ENCODE measurements at places on chromosomes 3 and 15.

DNA sequence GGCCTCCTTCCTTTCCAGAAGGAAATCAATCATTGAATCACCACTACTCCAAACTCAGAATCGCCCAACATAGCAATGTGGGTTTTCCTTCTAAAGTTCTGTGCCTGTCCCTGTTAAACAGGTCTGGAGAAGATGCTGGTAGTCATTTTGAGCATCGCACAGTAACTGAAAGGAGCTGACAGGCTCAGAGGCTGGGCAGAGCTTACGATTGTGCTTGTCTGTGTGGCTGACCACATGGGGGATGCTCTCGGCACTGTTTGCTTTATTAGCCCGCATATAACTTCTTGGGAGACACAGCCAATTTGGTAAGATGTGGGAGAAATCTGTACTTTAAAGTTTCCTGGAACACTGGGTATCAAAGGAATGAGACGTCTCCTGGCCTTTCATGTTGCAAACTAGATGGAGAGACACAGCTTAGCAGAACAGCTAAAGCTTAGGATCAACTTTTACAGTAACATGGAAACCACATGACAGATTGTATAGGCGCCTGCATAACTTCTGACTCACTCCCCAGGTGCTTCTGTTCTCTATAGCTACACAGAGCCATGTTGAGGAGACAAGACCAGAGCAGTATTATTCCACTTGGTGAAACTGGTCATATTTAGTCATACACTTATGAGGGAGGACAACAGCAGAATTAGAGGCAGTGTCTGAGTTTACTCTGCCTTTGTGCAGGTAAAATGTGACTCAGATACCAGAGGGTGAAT is 374.1 kb downstream of the RORA start:
- DNase-seq, result no peak

DNA sequence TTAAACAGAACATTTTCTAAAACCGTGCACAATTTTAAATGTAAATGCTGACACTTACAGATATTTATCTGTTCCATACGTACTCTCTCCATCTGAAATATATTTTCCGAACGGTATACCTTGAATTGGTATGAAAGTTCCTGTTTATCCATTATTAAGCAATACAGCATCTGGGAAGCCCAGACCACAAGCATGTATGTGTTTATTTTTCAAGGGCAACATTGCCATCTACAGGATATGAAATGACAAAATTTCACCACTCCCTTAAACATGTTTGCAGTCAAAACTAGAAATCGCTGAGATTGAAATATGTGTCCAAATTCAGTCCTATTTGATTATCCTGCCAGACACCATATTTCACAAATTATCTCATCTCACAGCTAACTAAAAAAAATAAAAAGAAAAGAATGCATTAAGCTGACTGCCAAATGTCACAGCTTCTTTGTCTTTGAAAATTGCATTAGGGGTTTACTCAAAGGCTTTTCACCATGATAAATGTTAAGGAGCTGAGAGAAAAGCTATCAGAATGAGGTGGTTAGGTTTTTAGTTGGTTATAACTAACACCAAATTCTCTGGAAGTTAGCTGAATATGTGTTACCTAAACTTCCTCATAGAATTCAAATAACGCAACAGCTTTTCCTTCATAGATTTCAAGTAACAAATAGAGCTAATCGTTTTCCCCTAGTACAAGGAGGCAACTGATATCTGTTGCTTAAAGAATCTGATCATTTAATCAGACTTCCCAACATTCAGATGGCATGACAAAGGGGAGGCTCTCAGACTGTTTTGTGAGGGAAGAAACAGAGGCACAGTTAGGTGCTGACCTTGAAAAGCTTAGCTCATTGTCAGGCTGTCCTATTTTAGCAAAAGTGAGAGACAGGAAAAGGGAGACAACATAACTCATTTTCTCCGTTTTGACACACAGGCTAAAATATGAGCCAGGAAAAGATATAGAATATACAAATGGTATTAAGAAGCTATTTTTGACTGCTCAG is 533.1 kb downstream of the TBL1XR1 start:
- peak; percentile 22 for DNase-seq

DNA sequence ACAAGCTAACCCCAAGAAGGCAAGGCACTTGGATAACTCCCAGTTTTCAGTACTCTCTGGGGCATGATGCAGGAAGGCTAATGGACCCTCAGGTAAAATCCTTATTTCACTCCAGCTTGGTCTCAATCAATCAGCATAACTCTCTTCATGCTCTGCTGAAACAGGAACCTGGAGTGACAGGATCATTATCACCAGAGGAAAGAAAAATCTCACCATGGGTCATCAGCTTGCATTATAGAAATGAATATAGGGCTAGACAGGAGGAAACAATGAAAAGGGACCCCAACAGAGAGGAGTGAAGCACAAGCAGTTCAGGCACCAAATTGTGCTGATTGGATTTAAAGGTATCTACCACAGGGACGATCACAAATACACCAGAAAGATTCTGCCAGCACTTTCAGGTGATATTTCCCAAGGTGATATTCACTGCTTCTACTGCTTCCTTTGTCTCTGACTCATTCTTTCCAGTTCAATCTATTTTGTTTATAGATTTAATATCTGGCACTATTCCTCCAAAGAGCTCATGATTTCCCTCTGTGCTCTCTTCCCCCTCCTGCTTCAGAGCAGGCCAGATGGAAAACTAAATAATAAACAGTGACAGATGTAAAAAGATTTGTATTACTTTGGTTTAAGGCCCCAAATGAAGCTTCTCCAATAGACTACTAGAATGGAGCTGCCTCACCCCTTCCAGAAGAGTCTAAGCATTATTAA is 22.9 kb upstream of the THUMPD3 start:
- peak; percentile 16 for DNase-seq

GRCh38 chr15:94535298-94536048 is 304.1 kb downstream of the MCTP2 start:
- no peak for DNase-seq

DNA sequence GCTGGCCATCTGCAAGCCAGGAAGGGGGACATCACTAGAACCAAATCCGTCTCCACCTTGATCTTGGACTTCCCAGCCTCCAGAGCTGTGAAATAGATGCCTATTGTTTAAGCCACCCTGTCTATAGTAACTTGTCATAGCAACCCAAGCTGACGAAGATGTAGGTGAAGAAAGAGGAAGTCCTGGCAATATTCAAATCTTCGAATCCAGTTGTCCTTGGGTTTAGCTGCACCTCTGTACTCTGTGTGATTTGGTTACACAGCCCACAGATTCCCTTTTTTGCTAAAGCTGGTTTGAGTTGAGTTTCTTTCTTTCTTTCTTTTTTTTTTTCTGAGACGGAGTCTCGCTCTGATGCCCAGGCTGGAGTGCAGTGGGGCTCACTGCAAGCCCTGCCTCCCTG is 68.0 kb upstream of the XCR1 start:
- DNase-seq, result no peak
